Cardiac muscle cell (in vitro differentiated cells and primary cell): ENCODE measurements at places on chromosomes 2 and 18. TPM values are rescaled to one million over a fixed set of nuclear protein-coding genes. Genes with fewer than 3 reads are reported as not detected.
A peak's percentile ranks its signal among the peaks of the same experiment; 100 is the strongest.

DNA sequence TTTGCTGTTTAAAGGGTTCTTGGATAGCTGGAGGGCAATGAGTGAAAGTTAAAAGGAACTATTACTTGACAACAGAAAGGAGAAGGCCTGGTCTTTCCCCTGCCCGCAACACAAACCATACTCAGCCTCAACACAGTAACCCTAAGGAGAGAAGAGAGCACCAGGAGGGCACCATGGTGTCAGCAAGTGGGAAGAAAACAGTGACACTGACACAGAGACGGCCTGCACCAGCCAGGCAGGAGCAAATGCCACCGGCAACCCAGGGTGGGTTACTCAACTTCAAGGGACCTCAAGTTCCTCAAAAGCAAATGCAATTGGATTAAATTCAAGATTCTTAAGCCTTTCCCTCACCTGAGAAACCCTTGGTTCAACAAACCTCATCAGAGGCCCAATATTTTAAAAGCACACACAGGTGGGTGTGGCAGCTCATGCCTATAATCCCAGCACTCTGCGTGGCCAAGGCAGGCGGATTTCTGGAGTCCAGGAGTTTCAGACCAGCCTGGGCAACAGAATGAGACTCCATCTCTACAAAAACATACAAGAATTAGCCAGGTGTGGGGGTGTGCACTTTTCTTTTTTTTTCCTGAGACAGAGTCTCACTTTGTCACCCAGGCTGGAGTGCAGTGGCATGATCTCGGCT lies 52.3 kb downstream of the TFCP2L1 start:
- DNase-seq: no peak
- no peak overlapping the region for H3K4me3 ChIP-seq
- H3K36me3 ChIP-seq: no peaks in the 10 kb centered on the region
- no peaks in the 10 kb centered on the region for H3K27me3 ChIP-seq
- no peaks in the 10 kb centered on the region for H3K4me1 ChIP-seq
- H3K27ac ChIP-seq: no peak overlapping the region

DNA sequence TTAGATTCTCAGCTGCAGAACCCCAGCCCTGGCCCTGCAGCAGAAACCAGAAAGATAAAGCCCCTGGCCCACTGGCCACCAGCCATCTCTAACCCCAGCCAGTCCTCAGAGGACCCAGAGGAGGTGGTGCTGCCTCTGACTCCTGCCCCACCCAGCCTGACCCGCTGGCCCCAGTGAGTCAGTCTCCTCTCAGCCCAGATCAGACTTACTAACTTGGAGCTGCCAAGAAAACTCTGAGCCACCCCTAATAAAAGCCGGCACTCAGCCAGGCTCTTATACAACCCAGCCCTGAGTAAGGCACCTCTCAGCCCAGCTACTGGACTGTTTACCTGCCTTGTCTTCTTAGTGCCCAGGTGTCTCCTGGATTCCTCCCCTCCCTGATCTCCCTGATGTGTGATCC lies 2.0 kb downstream of the SLC14A2 start:
- DNase-seq: peak; percentile 84
- H3K27me3 ChIP-seq: no peaks in the 10 kb centered on the region
- H3K36me3 ChIP-seq: no peaks in the 10 kb centered on the region
- no peak overlapping the region for H3K27ac ChIP-seq

BOLL gene
- total RNA-seq: 0.28 TPM in 1 of 2 replicates, not detected in the other

G6PC2 gene
- not detected in 2 replicates for total RNA-seq

DNA sequence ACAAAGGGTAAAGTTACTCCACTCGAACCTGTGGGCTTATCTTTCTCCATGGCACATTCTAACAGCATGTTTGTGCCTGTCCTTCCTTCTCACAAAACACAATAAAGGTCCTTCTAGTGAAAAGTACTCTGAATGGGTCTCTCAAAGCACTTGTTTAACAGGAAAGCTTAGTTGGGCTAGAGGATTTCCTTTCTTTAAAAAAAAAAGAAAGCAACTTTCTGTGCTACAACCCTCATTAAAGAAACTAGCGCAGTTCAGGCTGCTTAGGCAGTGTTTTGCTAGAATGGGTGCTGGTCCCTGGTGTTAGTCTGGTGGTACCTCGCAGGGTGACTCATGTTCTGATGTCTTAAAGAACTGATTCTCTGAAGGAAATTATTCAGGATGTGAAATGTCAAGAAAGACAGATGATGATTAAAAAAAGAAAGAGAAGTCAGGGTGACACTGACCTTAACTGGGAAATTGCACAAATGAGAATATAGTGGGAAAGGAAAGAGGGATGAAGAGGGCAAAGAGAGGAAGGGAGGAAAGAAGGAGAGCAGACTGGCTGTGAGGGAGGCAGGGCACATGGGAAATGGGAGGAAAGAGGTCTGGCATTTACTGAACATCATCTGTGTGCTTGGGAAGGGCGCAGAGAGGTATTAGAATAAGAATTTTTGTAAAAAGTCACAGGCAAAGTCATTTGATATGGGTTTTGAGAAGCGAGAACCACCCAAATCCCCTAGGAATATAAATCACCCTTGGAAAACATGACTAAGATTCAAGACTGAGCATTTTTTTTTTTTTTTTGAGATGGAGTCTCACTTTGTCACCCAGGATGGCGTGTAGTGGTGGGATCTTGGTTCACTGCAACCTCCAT lies 74.9 kb downstream of the ATP8B1 start:
- H3K27ac ChIP-seq: no peak overlapping the region
- H3K4me3 ChIP-seq: no peak overlapping the region
- H3K27me3 ChIP-seq: no peaks in the 10 kb centered on the region
- no peak for DNase-seq

- H3K4me3 ChIP-seq: no peak overlapping the region
- no peak for DNase-seq
- H3K4me1 ChIP-seq: peaks cover 3% of the 10 kb centered on the region
- no peak overlapping the region for H3K27ac ChIP-seq
Measured at GRCh38 chr2:24742730-24743129, 50.5 kb downstream of the PTRHD1 start.

GRCh38 chr2:85601771-85602475 lies 575 bp downstream of the TMEM150A start:
- peaks cover 4% of the 10 kb centered on the region for H3K4me1 ChIP-seq
- peak overlapping the region; percentile 65 for H3K27ac ChIP-seq
- peak overlapping the region; percentile 89 for H3K4me3 ChIP-seq
- H3K27me3 ChIP-seq: no peaks in the 10 kb centered on the region
- H3K36me3 ChIP-seq: no peaks in the 10 kb centered on the region

- H3K4me1 ChIP-seq: no peaks in the 10 kb centered on the region
- H3K4me3 ChIP-seq: no peak overlapping the region
- no peaks in the 10 kb centered on the region for H3K27me3 ChIP-seq
- no peak overlapping the region for H3K27ac ChIP-seq
- no peak for DNase-seq
Measured at GRCh38 chr18:24396082-24396633, 1.5 kb downstream of the OSBPL1A start.

DNA sequence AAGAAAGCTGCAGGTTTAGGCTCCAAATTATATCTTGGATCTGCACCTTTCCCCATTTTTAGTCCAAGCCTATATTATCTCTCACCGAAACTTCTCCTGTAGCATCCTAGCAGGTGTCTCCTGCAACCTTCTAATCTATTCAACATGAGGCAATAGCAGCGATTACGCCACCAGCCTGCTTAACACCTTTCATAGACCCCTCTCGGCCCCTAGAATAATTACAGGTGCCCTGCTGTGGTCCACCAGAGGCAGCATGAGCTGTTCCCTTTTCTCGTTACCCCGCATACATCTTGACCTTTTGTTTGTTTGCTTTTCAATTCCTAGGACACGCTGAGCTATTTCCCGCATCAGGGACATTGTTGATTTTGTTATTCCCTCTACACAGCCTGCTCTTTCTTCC lies 361.9 kb downstream of the CYRIA start:
- no peak for DNase-seq
- H3K27ac ChIP-seq: no peak overlapping the region
- H3K4me3 ChIP-seq: no peak overlapping the region
- H3K4me1 ChIP-seq: no peaks in the 10 kb centered on the region
- H3K27me3 ChIP-seq: no peaks in the 10 kb centered on the region

PARD6G gene
- total RNA-seq: 8.7 and 10.3 TPM in 2 replicates

- no peak overlapping the region for H3K27ac ChIP-seq
- no peak overlapping the region for H3K4me3 ChIP-seq
- H3K4me1 ChIP-seq: no peaks in the 10 kb centered on the region
- peak; percentile 19 for DNase-seq
- no peaks in the 10 kb centered on the region for H3K36me3 ChIP-seq
Measured at GRCh38 chr18:22971038-22971437, 37.9 kb downstream of the RBBP8 start.

DNA sequence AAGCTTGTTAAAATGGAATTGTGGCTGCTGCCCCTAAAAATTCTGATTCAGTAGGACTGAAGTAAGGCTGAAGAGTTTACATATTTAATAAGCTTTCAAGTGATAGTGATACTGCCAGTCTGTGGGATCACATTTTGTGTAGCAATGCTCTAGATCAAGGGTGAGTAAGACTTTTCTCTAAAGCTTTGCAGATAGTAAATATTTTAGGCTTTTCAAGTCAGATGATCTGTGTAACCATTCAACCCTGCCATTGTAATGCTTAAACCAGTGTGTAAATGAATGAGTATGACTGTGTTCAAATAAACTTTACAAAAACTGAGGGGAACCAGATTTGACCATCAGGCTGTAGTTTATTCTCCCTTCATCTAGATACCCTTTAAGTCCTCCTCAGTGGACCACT lies 92.7 kb downstream of the PIK3C3 start:
- H3K4me1 ChIP-seq: no peaks in the 10 kb centered on the region
- H3K36me3 ChIP-seq: peaks cover 25% of the 10 kb centered on the region
- no peaks in the 10 kb centered on the region for H3K27me3 ChIP-seq
- H3K27ac ChIP-seq: no peak overlapping the region
- DNase-seq: no peak
- H3K4me3 ChIP-seq: no peak overlapping the region

GRCh38 chr2:111967018-111967417 lies 68.6 kb downstream of the MERTK start:
- no peaks in the 10 kb centered on the region for H3K27me3 ChIP-seq
- no peak overlapping the region for H3K27ac ChIP-seq
- H3K36me3 ChIP-seq: no peaks in the 10 kb centered on the region
- H3K4me3 ChIP-seq: no peak overlapping the region
- DNase-seq: no peak

CPO gene
- 0.11 and 0.42 TPM in 2 replicates for total RNA-seq

DNA sequence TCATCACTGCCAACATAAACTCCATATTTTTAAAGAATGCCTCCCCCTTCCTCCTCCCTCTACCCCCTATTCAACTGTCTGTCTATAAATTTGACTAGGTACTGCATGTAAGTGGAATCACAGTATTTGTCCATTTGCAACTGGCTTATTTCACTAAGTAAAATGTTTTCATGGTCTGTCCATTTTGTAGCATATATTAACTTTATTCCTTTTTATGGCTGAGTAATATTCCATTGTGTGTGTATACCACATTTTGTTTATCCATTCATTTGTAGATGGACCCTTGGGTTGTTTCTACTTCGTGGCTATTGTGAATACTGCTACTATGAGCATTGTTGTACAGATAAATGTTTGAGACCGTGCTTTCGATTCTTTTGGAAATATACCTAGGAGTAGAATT lies 10.7 kb downstream of the SEH1L start:
- peaks cover 18% of the 10 kb centered on the region for H3K36me3 ChIP-seq
- no peak overlapping the region for H3K27ac ChIP-seq
- H3K4me1 ChIP-seq: no peaks in the 10 kb centered on the region

DNA sequence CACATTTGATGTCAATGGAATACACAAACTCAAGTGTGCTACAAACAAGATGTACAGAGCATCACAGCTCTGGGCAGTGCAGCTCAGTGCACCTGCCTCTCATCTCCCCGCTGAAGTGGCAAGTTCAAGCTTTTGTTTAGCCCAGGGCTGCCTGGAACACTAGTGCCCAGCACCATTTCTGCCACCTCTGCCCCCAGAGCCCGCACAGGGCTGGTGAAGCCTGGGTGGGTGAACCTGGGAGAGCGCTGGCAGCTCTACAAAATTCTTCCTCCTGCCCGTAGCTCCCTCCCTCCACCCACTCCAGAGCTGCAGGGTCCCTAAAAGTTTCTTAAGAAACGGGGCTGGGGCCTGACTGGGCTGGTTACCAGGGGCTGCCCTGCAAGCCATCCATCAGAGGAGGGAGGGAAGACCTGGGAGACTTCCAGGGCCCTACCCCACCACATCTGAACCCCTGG lies 1.5 kb downstream of the HES6 start:
- H3K27me3 ChIP-seq: peaks cover 57% of the 10 kb centered on the region
- H3K36me3 ChIP-seq: no peaks in the 10 kb centered on the region
- no peak overlapping the region for H3K27ac ChIP-seq
- H3K4me1 ChIP-seq: no peaks in the 10 kb centered on the region
- H3K4me3 ChIP-seq: no peak overlapping the region

DNA sequence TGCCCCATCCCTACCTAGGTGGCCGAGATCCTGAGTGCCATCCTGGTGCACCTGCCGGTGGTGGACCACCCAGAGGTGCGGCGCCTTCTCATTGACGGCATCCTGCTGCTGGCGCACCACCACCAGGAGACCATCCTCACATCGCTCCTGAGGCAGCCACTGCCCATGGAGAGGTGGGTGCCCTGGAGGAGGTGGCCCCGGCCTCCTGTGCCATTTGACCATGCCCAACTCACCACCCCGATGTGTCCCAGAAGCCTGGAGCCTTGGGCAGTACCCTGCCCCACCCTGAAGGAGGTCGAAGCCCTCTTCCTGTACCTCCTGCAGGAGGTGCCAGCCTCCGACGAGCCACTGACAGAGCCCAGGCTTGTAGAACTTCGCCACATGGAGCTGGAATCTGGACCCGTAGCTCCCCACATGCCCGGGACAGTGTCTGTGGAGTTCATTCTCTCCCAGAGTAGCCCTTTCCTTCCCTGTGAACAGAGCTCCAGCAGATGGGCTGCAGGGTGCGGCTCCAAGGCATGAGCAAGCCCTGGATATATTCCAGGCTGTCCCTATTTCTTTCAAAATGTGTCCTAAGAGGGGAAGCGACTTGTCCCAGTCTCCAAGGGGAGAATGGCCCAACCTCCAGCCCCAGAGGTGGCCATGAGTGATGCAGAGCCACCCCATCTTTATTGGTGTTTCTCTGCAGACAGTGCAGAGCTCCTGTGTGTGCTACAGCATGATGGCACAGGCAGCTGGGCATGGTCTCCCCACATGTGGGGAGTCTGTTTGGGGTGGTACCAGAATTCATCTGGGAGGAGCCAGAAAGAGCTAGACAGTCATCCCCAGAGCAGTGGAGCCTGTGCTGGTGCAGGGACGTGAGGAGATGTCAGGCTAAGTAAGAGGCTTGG lies 34.2 kb downstream of the HJURP start:
- DNase-seq: no peak
- no peak overlapping the region for H3K27ac ChIP-seq
- no peak overlapping the region for H3K4me3 ChIP-seq
- no peaks in the 10 kb centered on the region for H3K4me1 ChIP-seq
- no peaks in the 10 kb centered on the region for H3K27me3 ChIP-seq

DNA sequence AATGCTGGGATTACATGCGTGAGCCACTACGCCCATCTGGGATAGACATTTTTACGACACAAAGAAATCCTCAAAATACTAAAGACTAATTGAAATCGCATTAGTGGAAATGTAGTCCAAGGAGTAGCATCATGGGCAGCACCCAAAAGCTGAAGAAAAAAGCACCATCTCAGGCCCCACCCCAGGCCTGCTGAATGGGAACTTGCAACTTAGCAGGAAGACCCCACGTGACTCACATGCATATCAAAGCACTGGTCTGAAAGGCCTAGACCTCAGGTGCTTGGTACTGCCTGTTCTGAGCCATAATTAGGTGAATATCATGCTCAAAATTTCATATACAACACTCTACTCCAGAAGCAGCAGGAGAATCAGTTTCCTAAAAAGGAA lies 28.9 kb downstream of the SPRED2 start:
- no peak for DNase-seq
- no peak overlapping the region for H3K27ac ChIP-seq
- no peaks in the 10 kb centered on the region for H3K36me3 ChIP-seq

ATL2 gene
- total RNA-seq: 39.8 and 86.5 TPM in 2 replicates

GRCh38 chr2:186187854-186188253 lies 298.2 kb upstream of the ZC3H15 start:
- no peaks in the 10 kb centered on the region for H3K27me3 ChIP-seq
- no peak for DNase-seq
- no peak overlapping the region for H3K4me3 ChIP-seq
- no peak overlapping the region for H3K27ac ChIP-seq
- no peaks in the 10 kb centered on the region for H3K4me1 ChIP-seq

UGT1A5 gene
- total RNA-seq: not detected in 2 replicates
